Hematopoietic multipotent progenitor cell treated with erythropoietin and hydrocortisone succinate and interleukin-3 and kit ligand, for 6 days (in vitro differentiated cells): ENCODE measurements at places on chromosomes 13 and 19.

GRCh38 chr19:47421844-47422395 is 2.6 kb upstream of the MEIS3 start:
- no peak for DNase-seq

GRCh38 chr19:57812226-57812625 is 2.5 kb downstream of the ZNF552 start:
- DNase-seq, result peak; percentile 59

- no peak for DNase-seq
Observed at GRCh38 chr13:87172166-87172835, 498.9 kb upstream of the SLITRK5 start.

GRCh38 chr13:106744516-106744915 is 176.6 kb upstream of the ARGLU1 start:
- no peak for DNase-seq

DNA sequence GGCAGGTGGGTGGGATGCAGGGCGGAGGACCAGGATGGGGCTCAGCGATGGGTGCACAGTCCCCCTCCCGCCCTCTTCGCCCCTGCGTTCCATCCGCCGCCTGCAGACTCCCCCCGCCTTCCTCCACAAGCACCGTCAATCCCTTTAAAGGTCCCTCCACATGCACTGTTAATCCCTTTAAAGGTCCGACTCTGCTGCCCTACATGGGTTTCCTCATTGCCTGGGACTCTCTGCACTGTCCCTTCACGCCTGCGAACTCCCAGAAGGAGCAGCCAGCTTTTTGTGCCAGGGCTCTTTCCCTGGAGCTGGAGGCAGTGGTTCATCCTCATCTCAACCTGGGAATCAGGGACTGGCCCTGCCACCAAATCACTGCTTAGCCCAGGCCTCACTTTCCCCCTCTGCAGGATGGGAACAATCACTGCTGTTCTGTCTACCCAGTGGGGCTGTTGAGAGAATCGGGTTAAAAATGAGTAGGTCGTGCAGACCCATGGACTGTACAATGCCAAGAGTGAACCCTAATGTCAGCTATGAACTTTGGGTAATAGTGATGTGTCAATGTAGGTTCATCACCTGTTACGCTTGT is 20.4 kb downstream of the ZNF574 start:
- DNase-seq, result no peak

DNA sequence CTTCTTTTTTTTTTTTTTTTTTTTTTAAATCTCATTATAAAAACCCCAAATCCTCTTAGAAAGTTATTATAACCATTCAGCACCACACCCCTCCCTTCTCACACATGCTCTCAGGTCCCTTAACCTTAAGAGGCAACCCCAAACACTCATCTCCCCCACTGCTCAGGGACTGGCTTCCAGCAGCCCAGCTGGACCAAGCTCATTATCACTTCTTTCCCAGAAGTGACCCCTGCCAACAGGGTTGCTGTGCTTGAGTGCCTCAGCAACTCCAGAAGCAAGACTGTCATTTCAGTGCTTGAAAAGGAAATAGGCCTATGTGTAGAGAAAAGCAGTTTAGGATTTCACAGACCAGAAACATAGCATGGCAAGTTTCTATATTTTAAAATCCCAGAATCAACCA is 84.3 kb downstream of the SLAIN1 start:
- no peak for DNase-seq

- no peak for DNase-seq
Observed at GRCh38 chr19:28444362-28444761, 768.6 kb downstream of the UQCRFS1 start.

DNA sequence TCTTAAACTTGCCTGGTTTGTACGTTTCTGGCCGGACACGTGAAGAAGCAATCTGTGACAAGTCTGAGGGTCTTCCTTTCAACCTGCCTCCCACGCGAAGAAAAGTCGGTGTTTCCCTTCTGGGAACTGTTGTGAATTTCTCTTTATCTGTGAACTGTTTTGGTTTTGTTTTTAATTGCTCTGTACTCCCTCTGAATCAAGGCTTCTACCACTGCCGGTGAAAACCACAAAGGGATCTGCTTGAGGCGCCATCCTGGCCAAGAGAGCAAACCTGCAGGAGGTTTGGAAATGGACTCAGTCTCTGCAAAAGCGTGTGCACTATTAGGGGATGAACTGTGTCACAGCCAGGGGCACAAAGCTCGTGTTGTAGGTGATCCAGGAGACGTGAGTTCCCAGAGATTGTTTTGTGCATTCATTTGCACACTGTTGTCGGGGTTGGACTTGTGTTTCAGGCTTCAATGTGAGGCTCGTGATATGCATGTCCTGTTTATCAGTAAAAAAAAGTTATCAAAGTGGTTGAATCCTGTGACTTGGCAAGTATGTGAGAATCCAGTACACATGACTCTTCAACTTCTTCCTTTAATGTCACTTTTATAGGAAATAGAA is 9.7 kb downstream of the SIGLEC8 start:
- peak; percentile 70 for DNase-seq

- no peak for DNase-seq
Observed at GRCh38 chr19:19588546-19588945, 29.9 kb downstream of the PBX4 start.

- no peak for DNase-seq
Observed at GRCh38 chr13:94996445-94996844, 284.1 kb upstream of the SOX21 start.

DNA sequence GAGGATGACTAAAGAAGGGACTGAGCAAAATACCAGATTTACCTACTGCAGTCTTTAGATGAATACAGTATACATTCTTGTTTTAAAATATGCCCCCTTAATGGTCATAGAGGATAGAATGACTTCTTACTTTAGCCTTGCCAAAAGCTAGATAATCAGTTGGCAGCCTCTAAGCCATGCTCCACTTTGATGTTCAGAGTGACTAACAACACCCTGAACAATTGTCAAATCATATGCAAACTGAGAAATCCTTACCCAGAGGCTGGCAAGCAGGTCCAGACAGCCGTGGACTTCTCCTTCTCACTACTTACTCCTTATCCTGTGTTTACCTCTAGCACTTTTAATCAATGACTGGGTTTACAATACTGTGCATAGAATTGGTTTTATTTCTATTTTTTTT is 23.6 kb upstream of the PHF11 start:
- no peak for DNase-seq

DNA sequence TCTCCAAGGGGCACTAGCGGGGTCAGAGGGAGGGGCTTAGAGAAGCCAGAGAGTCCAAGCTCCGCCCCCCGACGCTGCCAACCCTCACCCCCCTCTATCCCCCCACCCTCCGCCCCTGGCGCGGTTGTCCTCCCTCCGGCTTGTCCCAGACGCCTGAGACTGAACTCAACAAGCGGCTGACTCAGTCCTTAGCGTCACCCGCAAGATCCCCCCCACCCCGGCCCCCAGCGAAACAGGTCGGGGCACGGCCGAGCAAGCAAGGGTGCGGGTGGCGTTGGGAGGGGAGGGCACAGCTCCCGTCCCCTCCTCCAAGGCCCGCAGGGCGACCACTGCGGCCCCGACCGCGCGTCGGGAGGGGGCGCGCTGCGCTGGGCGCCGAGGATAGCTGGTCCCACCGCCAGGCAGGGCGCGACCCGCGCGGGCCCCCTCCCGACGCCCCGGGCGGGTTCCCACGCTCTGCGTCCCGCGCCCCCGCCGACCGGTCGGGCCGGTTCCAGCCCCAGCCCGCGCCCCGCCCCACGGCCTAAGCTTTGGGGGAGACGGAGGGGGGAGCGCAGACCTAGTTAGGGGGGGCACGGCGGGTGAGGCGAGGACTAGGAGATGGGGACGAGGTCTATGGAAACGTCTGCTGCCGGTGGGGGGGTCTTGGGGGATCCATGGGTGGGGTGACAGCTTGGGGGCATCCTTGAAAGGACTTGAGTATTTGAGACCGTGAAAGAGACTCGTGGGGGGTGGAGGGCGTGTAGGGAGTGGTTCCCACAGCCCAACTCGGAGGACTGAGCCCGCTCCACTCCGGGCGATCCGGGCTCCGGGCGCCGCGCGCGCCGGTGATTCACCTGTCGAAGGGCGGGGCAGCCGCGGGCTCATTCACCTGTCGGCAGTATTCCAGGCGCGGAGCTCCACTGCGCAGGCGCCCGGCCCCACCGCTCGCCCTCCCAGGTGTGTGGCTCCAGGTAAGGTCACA is 5.1 kb downstream of the NOTCH3 start:
- peak; percentile 41 for DNase-seq

DNA sequence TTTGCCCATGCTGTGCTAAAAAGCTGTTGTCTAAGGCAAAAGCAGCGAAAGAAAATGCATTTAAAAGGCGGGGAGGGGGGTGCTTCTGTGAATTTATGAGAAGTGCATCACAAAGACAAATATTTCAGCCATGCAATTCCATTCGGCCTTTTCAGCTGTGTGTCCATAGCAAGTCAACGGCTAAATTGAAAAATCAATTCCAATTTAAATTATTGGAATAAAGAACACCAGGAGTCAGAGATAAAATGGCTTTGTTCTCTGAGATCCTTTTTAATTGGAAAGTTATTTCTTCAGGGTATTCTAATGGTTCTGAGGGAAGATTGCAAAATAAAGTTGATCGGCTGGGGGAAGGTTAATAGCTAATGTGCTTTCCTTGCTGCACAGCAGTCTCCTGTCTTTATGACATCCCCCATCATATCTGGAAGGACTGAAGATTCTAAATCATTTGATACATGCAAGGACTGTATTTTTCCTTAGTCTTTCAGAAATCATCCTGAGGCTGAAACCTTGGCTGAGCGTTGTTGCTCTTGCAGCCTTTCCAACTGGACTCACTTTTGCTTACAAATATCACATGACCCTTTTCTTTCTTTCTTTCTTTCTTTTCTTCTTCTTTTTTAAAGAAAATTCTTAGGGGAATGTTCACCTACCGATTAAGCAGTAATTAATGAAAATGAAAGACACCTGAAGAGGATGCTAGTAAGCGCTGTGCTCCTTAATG is 647.1 kb downstream of the DACH1 start:
- no peak for DNase-seq

DNA sequence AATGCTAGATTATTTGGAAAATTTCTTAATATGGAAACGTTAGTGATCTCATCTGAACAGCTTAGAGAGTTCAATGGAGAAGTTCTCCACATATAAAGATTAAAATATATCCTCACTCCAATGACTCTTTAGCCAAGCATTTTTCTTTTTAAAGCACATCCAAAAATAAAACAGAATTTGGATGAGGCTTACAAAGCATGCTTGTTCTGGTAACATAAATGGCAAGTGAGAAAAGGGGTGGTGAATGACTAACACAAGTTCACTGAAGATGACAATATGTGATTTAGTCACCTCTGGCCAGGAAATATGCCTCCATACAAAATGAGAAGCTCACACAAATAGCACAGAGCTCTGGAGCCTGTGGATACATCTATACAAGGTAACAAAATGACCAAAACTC is 253.0 kb downstream of the PCDH20 start:
- DNase-seq, result no peak

DNA sequence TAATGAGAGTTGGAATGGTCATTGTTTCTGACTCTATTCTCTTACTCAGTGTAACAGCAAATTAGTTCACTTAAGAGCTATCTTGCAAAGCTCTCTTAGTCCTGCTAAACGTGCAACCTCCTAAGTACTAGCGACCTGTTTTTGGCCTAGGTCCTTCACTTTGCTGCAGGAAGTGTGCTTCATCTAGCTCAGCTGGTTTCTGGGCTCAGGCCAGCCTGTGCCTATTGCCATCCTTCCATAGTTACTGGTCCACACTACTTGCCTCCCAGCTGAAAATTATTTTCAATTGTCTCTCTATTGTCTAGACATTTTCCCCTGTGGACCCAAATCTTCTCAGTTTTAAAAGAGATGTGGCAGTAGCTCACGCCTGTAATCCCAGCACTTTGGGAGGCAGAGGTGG is 561.3 kb downstream of the FGF9 start:
- no peak for DNase-seq

DNA sequence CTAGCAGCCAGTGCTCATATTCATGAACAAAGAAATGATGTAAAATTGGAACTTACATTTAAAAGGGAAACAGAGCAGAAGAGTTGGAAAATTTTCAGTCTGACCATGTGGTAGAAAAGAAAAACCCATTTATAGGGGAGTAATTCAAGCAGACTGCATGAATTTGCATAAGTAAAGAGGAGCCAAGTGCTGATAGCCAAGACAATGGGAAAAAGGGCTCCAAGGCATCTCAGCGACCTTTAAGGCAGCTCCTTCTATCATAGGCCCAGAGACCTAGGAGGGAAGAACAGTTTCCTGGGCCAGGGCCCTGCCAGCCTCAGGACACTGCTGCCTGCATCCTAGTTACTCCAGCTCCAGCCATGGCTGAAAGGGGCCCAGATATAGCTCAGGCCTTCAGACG is 7.5 kb downstream of the DNAJC3 start:
- DNase-seq, result no peak

- peak; percentile 42 for DNase-seq
Observed at GRCh38 chr19:55451163-55451964, 8.3 kb upstream of the SHISA7 start.

- DNase-seq, result peak; percentile 75
Observed at GRCh38 chr13:48194379-48194754, 38.6 kb upstream of the ITM2B start.

DNA sequence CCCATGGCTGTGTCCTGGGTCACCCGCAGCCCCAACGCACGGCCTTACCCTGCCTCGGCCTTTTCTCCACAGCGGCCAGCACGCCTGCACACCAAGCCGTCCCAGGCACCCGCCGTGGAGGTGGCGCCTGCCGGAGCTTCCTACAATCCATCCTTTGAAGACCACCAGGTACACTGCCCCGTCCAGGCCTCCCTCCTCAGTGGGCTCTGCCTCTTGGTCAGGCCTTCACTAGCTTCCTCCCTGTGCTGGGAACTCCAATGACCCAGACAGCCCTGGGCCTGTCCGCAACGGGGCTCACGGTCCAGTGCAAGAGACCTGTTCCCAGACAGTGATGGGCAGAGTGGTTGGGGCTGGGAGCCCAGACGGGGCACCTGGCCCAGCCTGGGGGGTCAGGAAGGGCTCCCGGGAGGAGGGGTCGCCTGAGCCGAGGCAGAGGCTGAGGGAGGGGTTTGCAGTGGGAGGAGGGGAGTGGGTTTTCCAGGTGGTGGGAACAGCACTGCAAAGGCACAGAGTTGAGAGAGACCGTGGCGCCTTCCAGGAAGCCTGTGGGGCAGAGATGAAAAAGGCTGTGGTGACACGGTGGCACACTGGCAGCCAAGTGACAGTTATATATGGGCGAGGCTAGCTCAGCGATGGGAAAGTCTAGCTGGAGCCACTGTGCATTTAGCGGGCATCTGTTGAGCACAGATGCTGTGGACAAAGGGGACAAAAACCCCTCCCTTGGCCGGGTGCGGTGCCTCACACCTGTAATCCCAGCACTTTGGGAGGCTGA is 7.3 kb downstream of the NOP53 start:
- no peak for DNase-seq

- DNase-seq, result no peak
Observed at GRCh38 chr13:42129033-42129432, 80.6 kb downstream of the DGKH start.

- no peak for DNase-seq
Observed at GRCh38 chr13:29782798-29783197, 67.6 kb downstream of the UBL3 start.

DNA sequence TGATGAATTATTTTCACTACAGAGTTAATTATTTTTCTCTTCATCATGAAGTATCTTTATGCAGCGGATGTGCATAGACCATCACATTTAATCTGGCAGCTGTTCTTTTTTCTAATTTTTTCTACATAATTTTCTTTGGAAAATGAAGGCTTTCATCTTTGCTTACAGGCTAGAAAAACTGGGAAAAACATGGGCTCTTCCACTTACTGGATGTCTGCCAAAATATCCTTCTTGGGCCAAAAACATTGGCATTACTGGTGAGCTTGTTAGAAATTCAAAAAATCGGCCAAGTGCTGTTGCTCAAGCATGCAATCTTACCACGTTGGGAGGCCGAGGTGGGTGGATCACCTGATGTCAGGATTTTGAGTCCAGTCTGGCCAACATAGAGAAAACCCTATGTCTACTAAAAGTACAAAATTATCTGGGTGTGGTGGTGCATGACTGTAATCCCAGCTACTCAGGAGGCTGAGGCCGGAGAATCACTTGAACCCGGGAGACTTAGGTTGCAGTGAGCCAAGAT is 176.8 kb downstream of the ZNF737 start:
- no peak for DNase-seq
